Activated CD4-positive, alpha-beta T cell treated with anti-CD3 and anti-CD28 coated beads, Interleukin-2, Interleukin-4, amounts not matched to agents 100 ng/mL and 50 ng/mL, durations not matched to agents 16 hours and 8 hours (primary cell): ENCODE measurements at places on chromosomes 12 and 14.

GRCh38 chr14:23101213-23101970, 3.4 kb downstream of the CIROP start:
- DNase-seq: no peak

DNA sequence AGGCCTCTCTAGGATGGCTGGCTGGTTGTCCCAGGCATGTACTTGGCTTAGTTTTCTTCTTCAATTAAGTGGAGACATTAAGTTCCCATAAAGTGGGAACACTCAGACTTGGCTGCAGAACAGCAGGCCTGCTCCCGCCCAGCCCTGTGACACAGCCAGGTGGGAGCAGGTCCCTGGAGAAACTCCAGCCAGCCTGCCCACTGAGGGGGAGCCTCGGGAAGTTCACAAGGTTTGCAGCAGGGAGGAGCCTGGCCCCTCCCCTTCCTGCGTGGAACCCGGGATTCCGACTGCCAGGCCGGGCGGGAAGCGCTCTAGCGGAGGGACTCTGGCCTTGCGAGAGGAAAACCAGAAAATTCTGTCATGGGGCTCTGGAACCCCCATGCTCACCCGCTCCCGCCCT, 98.3 kb upstream of the EVL start:
- DNase-seq: no peak

DNA sequence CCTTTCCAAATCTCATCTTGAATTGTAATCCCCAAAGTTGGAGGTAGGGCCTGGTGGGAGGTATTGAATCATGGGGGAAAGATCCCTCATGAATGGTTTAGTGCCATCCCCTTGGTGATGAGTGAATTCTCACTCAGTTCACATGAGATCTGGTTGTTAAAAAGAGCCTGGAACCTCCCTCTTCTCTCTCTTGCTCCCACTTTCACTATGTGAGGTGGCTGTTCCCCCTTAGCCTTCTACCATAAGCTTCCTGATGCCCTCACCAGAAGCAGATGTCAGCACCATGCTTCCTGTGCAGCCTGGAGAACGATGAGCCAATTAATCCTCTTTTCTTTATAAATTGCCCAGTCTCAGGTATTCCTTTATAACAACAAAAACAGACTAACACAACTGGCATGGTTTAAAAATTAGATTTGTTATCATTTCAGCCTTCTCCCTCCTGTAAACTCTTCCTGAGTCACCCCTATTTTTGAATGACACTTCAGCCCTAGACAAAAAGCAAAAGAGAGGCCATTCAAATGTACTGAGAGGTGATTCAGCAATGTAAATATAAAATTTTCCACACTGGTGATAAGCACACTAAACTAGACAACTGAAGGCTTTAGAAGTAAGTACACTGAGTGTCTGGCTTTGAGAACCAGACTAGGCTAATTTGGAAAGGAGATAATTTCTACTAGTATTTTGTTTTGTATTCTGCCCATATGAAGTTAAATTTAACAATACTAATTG, 212.1 kb upstream of the ABCD2 start:
- no peak for DNase-seq

- DNase-seq: no peak
Measured at GRCh38 chr12:14959916-14960496, 1.4 kb downstream of the ARHGDIB start.

- no peak for DNase-seq
Measured at GRCh38 chr14:27739657-27740156, 1026.9 kb upstream of the FOXG1 start.

- no peak for DNase-seq
Measured at GRCh38 chr12:121167951-121168350, 35.3 kb downstream of the P2RX7 start.

DNA sequence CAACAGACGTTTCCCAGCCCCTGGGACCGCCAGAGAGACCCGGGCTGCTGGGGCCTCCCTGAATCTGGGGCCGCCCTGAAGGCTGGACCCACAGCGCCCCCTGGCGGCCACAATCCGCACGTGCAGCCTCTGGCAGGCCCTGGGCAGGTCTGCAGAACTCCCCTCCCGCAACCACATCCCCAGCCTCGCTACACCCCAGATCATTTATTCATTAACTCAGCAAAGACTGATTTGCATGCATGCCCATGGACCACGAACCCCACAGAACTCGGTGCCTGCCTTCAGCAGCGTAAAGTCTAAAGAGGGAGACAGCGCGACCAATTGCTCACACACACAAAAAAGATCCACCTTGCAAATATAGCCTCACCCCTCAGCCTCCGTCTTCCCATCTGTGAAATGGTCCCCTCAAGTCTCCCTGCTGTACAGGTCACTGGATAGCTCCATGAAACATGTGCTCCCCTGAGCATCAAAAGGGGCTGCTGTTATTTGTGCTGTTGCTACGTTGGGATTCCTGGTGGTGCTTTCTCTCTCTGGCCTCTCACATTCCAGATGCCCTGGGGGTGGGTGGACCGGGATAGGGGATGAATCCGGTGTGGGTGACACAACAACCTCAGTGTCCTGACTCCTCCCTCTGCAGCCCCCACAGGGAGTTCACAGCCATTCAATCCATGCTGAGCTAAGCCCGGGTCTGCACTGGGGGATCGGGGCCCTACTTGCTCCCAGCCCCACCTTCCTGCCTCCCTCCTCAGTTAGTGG, 96.4 kb downstream of the SCARB1 start:
- peak; percentile 82 for DNase-seq

DNA sequence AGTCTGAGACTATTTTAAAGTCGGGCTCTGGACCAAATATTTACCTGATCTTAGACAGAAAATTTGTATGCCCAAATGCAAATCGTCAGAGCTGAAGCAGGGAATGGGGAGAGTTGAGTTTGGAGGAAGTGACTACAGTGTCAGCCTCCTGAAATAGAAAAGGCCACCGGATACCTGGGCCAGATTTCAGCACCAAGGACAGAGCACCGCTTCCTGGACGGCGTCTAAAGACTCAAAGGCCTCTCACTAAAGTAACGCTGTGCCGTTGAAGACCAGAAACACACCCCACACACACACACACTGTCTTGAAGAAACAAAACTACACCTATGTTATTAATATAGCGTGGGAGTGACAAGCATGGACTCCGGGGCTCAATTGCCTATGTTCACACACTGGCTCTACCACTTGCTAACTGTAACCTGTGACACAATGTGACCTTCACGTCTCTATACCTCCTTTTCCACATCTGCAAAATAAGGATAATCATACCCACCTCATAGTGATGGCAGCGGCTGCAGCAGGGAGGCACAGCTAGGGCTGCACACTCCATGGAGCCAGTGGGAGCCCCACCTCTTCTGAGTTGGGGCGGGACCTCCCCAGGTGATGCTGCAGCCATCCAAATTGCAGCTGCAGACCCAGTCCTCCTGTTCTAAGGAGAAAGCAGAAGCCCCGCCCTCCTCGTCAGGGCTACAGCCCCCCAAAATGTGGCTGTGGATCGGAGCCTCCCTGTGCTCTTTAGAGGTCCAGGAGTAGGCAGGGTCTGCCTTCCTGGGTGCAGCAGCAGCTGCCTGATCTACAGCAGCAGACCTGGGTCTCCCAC, 35.6 kb downstream of the KRT76 start:
- peak; percentile 28 for DNase-seq

GRCh38 chr12:98227162-98227561, 288.2 kb upstream of the TMPO start:
- DNase-seq: peak; percentile 21

DNA sequence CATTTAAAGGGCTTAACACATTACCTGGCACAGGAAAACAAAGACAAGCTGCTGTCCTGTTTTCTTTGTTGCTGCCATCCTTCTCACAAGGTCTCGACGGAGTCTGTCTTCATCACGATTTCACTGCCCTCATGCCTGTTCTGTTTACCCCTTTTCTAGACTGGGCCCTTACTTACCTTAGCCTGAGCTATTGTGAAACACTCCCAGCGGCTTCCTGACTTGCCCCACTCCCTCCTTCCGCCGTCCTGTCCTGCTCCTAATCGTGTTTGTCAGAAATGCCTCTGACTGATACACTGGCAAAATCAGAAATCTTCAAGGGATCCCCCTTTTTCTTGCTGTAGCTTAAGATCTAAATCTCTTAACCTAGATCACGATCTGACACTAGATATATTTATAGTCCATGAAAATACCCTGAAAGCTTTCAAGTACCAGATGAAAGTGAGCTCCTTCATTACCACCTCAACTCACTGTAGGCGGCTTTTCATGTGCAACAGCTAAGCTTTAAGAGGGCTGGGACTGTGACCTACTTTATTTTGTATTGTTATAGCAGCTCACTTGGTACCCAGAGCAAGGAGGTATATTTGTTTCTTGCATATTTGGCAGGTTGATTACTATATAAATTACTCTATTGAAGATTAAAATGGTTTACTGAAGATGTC, 32.1 kb downstream of the TECPR2 start:
- no peak for DNase-seq

GRCh38 chr14:53608369-53608768, 348.3 kb downstream of the BMP4 start:
- no peak for DNase-seq

DNA sequence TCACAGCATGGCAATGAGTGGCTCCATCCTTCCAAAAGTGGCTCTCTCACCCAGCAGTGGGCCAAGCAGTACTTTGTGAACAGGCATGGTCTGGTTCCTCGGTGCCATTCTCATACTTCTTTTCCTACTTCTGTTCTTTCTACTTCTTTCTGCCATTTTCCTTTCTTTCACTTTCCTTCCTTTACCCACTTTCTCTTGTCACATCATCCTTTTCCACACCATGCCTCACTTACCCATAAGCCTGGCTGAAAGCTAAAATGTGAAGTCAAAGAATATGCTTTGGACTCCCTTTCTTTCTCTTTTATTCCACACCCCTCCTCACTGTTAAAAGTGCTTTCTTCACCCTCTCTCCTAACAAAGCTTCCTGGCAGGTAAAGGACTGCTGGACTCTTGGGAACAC, 57.0 kb downstream of the PTHLH start:
- DNase-seq: no peak

DNA sequence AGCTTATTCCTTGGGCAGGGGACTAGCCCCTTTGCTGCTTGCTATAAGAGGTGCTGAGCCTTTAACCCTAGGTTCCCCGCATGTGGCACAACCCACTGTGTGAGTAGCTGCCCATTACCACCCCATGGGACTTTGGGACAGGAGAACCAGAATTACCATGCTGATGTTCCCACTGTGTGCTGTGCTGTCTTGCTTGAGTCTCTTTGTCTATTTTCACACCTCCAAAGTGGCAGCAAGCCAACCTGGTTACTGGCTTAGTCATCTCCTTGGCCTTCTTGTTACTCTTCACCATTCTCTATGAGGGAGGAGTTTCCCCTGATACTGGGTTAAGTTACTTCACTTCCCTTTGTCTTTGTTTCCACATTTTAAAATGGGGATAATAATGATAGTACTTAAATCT, 73.4 kb upstream of the ETV6 start:
- DNase-seq: peak; percentile 26
